Fibroblast of skin of back (primary cell): ENCODE measurements at places on chromosomes 16 and 17.

GRCh38 chr17:74123866-74124444, 79.5 kb upstream of the RPL38 start:
- peak; percentile 69 for DNase-seq

- DNase-seq = no peak
These were observed 123.2 kb upstream of the ANKFN1 start for GRCh38 chr17:56030009-56030624.

DNA sequence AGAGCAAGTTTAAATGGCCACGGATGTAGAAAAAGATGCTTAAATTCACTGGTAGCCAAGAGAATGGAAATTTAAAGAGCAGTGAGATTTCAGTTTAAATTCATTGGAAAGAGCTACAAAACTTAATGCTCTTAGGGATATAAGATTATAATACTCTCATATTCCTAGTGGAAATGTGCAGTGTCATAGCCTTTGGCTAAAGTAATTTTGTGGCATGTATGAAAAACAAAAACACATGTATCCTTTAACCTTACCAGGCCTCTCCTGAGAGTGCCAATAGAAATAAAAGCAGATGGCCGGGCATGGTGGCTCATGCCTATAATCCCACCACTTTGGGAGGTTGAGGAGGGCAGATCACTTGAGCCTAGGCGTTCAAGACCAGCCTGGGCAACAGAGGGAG, 289.2 kb downstream of the PHKB start:
- no peak for DNase-seq

GRCh38 chr17:36679815-36680467, 78.6 kb downstream of the MRM1 start:
- no peak for DNase-seq

DNA sequence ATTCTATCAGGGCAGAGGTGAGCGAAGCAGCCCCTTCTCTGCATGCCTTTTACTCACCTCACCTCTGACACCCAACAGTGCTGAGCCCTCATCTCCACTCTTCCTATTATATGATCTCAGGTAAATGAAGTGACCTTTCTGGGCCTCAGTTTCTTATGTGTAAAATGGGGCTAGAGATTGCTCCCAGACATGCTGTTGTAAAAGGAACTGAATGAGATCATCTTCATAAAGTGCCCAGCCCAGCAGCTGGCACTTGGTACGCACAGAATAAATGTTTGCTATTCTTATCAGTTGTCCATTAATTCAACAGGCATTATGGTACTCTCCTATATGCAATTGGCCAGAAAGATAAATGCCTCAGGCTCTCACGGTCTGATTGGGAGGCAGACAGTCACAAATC, 4.5 kb upstream of the GALK1 start:
- no peak for DNase-seq

GRCh38 chr17:80262291-80262690, 1.6 kb downstream of the RNF213 start:
- no peak for DNase-seq

GRCh38 chr17:51709694-51710633, 448.6 kb downstream of the CA10 start:
- DNase-seq = no peak

- no peak for DNase-seq
These were observed 131.0 kb upstream of the CIBAR2 start for GRCh38 chr16:85243308-85243707.

DNA sequence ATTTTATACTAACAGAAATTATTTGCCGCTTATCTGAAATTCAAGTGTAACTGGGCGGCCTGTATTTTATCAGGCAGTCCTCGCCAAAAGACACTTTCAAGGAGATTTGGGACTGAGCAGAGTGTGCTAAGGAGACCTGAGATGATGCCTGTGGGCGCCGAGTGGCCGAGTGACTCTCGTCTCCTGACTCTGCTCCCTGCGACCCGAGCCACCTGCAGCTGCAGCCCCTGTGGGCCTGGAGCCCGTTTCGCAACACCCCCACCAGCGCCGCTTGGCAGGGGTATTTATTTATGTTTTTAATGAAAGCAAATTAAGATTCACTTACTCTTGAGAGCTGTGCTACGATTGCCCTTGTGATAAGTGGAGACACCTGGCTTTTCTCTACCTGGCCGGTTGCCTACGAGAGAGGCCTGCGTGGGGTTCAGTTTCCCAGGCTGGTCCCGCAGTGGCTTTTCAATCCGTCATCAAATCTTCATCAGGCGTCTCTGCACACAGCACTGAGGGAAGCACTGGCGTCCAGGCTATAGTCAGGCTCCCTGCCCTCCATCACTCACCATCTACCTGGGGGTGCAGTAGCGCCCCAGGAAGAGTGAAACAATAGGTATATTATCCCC, 124.0 kb downstream of the SEC14L1 start:
- no peak for DNase-seq

GRCh38 chr16:6827267-6827666, 505.4 kb upstream of the RBFOX1 start:
- DNase-seq = no peak

DNA sequence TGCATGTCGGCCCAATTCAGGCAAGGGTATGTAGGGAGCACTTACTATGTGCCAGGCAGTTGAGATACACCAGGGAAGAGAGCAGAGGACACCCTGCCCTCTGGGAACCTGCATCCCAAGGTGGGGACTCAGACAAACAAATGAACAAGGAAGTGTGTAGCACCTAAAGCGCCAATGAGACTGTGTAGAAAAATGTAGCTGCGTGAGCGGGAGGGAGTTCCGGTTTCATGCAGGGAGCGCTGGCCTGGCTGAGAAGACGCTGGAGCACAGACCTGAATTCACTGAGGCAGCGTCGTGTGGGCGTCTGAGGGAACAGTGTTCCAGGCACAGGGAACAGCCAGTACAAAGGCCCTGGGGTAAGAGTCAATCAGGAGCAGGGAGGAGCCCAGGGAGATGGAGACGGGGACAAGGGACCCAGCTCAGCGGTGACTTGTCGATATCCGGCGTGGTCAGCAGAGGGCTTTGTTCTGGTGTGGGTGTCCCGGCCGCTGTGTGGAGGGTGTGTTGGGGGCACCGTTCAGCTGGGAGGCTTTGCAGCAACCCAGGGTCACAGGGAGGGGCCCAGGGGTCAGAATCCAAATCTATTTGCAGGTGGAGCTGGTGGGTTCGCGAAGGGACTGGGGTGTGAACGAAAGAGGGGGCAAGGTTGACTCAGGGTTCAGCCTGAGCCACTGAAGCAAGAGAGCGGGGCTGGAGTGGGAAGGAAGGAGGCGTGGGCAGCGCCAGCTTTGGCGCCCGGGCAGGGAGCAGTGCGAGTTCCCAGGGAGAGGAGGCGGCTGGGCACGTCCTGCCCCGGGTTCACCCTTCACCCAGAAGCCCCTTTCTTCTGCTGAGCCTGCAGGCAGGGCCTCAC, 17.8 kb upstream of the OSGIN1 start:
- DNase-seq = no peak

- DNase-seq = no peak
These were observed 18.9 kb downstream of the C17orf75 start for GRCh38 chr17:32323046-32323445.

DNA sequence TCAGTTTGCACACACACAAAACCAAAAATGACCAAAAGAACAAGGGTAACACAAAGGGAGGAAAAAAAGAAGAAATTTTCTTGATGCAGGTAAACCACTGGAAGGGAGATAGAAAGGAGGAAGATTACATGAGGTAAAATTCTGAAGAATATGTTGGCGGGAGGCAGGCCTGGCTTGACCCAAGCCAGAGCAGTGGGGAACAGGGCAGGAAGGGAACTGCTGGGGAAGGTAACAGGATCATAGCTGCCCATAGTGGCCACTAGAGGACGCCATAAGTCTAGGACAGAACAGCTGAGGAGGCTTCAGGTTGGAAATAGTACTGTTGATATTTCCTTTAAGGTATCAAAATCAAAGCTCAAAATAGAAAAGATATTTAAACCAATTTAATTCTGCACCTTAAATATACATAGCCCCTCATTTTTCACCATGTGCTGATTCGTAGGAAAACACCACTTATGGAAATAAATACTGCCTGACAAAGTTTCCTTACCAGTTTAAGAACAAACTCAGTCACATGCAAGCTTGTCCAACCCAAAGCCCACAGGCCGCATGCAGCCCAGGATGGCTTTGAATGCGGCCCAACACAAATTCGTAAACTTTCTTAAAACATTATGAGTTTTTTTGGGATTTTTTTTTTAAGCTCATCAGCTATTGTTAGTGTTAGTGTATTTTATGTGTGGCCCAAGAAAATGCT, 15.5 kb downstream of the VPS35 start:
- DNase-seq = peak; percentile 56

- no peak for DNase-seq
These were observed 278.3 kb upstream of the CCL2 start for GRCh38 chr17:33976831-33977230.

DNA sequence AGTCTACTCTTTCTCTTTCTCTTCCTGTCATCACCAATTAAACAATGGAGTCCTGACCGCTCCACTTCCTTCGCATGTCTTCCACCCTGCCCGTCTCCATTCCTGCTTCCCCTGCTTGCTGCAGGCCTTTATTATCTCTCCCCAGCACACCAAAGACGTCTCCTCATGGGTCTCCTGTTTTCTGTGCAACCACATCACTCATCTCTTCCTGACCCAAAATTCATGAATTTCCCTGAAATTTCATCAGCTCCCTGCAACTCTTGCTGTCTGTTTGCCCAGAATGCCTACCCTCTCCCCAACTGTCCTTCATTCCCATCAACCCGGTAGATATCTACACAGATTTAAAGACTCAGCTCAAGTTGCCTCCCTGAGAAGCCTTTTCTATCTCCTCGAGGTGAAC, 76.7 kb upstream of the ALOX12 start:
- DNase-seq = no peak

GRCh38 chr17:45305530-45306087, 11.2 kb downstream of the MAP3K14 start:
- peak; percentile 60 for DNase-seq

DNA sequence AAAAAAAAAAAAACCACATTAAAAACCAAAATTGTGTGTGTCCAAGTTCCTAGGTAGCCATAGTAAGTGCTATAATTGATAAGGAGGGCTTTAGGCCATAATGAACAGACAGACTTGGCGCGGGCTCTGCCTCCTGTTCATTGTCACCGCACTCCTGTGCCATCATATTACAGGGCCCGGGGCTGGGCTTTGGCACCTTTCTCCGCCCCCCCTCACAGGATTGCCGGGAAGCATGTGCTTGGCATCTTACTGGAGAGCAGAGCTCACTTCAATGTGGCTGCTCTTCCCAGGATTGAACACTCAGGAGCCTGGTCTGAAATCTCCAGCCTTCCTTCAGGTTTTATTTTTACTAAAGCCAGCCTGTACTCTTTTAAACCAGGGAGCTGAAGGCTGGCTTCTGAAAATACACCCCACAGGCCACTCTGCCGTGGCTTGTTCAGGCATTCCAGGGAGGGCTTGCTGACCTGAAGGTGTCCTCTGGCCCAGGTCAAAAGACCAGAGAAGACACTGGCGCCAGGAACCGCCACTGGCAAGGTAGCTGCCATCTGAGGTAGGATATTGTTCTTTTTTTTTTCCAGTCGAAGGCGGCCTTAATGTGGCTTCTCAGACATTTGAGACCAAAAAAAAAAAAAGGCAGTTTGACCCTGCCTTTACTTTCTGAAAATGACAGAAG, 39.3 kb downstream of the DHRS7B start:
- DNase-seq = no peak

DNA sequence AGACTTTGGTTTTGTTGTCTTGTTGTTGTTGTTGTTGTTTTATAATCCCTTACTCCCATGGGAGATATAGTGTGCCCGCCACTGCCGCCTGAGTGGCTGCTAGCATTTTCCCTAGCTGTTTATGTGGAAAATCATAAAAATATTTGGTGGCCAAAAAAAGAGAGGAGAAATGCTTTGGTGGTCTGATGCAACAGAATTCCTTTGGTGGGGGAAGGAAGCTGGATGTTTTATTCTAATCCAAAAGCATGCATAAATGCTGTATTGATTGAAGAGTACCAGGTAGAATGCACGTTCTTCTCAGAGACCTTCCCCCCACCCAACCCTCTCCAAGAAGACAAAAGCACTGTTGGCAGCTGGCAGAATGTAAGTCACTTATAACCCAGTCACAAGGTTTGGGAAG, 93.2 kb downstream of the C17orf67 start:
- DNase-seq = peak; percentile 29

DNA sequence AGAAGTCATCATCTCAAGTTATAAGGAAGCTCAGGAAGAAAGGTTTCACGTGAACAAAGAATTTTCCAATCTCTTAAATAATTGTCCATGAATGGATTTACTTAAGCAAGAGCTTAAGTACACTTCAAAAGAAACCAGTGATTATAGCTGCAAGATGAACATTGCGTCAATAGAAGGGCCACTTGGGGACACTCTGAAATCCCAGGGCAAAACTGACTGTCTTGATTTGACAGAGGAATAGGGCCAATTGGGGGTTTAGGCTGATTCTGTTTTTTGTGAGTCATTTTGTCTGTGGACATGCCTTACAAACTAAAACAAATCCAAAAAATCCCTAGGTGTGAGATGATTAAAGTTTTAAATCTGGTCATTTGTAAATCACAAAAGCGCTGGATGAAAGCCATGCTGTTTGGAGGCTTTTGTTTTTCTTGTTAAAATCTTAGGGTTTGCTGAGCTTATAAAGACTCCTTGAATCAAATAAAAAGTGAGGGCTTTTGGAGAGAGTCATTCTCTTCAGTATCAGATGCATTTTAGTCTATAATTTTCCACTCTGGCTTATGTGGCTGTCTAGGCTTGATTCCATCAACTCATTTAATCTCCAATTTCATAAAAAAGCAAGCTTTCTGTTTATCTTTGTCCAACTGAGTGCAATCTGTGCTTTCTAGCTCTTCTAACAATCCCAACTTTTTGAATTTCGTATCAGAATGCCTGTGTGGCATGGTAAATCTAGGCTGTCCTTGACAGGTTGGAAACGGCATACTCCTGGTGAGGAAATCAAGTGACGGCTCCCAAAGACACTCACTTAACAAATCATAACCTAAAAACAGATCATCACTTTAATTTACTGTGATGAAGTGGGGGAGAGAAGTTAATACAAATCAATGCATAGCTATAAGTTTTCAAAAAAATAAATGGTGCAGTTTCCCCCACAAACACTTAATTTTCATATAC, 98.2 kb upstream of the SOX9 start:
- DNase-seq = no peak

GRCh38 chr16:89034573-89034961, 57.6 kb upstream of the CBFA2T3 start:
- DNase-seq = no peak

- DNase-seq = no peak
These were observed 542 bp downstream of the GUCY2D start for GRCh38 chr17:8002721-8003593.

DNA sequence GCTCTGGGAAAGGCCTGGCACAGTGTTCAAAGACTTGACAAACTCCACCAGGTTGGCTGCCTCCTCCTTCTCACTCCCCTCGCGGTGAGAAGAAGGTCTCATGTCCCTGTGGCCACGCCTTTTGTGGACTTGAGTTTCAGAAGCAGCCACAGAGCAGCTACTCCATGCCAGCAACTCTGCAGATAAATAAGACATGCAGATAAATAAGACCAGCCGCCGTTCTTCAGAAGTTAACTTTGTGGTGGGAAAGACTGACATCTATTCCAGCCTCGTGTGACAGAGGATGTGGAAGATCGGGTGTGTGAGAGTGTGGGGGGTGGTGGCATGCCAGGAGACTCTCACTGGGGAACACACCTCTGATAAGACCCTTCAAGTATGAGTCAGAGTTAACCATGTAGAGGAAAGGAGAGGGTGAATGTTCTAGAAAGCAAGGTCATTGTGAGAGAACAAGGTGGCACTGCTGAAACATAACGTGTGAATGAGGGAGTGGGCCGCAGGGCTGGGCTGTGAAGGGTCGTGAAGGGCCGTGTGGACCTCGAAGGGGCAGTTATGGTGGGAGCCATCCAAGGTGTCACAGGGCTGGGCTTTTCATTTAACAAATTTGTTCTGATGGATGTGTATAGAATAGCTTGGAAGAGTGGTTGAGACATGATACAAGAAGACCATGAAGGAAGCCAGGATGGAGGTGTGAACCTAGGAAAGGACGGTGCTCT, 830 bp downstream of the SPACA3 start:
- DNase-seq = no peak
